ENCODE measurements at places on chromosomes 4 and X.

DNA sequence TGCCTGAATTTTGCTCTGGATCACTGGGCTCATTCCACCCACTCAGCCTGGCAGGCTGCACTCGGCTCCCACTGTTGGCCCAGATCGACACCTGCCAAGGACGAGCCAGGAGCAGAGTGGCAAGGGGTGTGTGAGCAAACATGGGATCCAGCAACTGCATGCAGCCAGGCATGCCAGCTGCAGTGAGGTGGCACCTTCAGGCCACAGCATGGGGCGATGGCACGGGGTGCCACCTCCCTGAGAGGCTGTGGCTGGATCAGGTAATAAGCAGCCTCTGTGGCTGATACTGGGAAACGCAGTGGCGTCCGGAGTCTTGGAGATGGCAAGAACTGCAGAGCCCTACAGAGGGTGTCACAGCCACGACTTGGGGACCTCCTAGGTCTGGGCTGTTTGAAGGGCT lies 244.5 kb upstream of the FSTL5 start:
- DNase-seq, result peak; percentile 63

- no peak for DNase-seq
Observed at GRCh38 chr4:153988492-153989363, 199.8 kb upstream of the SFRP2 start.

GRCh38 chrX:94455782-94456181 lies 781.8 kb downstream of the FAM133A start:
- no peak for DNase-seq

DNA sequence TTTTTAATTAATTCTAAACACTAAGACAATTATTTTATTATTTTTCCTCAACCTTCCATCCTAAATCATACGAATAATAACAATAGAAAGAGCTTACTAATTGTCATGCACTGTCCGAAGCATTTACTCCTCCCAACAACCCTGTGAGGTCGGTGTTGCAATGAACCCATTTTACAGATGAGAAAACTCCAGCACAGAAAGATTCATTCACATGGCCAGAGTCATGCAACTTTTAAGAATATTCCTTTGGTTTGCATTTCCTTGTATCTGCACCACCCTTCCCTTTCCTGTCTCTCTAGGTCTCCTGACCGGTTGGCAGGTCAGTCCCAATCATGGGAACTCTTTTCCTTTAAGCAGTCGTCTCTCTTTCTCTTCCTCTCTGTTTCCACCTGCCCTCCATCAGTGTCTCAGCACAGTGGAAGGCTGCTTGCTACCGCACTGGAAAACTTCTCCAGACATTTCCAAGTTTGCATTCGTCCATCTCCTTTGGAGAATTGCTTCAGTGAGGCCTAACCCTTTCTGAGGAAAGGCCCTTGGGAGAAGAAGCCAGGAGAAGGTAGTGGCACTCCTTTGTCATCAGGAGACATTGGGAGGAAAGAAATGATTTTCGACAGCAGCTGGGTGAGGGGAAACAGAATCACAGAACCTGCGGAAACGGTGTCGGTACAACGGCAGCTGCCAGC lies 1.9 kb upstream of the TMSB4X start:
- DNase-seq, result no peak

GRCh38 chrX:27336466-27337091 lies 126.6 kb downstream of the PPP4R3C start:
- peak; percentile 68 for DNase-seq

DNA sequence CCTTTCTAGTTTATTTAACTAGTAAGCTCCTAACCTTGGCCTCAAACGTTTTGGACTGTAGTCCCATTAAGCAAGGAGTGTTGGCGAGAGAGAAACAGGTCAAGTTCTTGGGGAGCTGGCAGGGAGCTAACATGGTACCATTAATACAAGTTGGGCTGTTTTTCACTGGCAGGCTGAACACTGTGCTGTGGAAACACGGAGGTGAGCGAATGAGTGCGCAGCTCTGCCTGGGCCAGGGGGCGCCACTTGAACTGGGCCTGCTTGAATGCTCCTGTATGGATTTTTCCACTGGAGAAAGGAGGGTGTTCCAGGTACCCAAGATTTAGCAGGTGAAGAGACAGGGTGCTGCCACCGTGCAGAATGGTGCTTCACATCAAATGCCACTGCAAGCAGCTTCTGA lies 7.4 kb upstream of the SMS start:
- no peak for DNase-seq

DNA sequence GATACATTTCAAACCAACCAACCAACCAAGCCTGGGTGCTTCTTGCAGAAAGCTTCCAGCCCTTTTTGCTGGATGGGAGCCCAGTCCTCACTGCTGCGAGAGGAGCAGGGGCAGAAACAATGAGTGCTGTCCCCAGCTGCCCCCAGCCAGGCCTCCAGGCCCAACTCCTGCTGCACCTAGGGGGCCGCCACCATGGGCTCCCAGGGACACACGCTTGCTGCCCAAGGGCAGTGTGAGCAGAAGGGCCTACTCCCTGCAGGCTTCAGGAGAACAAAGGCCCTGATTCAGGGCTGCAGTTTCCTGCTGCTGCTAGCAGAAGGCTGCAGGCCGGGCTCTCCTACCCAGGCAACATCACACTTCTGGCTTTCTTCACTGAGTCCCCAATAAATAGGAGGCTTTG lies 37.7 kb upstream of the ENPP6 start:
- no peak for DNase-seq

DNA sequence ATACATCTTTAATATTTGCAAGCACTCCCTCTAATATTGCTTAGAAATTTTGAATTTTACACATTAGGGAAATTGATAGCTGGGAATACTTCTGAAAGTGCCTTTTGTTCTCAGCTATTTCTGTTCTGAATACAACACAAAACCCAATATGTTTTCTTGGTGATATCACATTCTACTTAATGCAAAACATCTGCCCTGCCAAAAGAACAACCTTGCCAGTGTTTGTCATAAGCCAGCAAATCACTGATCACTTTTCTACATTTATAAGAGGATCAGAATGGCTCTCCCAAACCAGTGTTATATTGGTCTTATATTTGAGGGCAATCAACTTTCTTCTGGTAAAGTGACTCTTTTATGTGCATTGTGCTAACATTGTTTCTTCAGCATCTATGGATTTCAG lies 126.8 kb upstream of the APOOL start:
- DNase-seq, result no peak

GRCh38 chr4:25667931-25668557 lies 12.4 kb downstream of the SLC34A2 start:
- no peak for DNase-seq

DNA sequence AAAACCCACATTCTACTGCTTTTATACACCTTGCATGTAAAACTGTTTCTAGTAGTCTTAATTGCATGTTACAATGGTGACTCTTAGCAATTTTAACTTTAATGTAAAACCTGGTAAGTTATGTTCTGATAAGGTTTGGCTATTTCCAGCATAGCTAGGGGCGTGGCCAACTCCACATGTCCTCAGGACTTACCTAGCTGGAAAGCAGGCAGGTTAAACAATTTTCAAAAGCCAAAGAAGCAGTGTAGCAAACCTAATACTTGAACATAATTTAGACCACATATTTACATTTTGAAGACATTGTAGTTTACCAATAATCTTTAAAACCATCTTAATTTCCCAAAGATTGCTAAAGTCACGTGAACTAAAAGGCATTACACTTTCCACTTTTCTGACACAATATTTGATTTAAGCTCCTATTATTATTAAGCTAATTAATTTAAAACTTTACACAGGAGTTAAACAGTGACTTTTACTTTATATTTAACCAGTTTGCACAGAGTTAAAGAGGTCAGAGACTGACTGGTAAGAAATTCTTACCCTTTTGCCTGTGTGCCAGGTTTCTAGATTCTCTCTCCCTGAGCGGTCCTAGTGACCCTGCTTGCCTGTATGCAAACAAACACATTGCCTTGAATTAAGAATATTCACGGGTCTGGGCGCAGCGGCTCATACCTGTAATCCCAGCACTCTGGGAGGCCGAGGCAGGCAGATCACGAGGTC lies 88.2 kb downstream of the GLUD2 start:
- DNase-seq, result no peak

DNA sequence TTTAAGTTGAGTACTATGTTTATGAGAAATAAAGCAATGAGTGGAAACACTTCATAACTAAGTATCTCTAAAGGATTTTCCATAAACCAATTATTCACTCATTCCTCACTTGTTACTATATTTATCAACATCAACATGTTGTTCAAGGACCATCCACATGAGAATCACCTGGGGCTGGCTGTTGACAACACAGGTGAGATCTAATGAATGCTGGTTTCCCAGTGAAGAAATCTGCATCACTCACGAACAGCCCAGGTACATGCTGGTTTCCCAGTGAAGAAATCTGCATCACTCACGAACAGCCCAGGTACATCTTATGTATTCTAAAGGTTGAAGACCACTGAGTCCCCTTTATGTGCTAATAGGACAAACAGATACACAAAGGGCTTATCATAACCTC lies 32.5 kb downstream of the TSPAN5 start:
- no peak for DNase-seq

- DNase-seq, result peak; percentile 31
Observed at GRCh38 chr4:7341491-7342222, 93.1 kb downstream of the PSAPL1 start.

DNA sequence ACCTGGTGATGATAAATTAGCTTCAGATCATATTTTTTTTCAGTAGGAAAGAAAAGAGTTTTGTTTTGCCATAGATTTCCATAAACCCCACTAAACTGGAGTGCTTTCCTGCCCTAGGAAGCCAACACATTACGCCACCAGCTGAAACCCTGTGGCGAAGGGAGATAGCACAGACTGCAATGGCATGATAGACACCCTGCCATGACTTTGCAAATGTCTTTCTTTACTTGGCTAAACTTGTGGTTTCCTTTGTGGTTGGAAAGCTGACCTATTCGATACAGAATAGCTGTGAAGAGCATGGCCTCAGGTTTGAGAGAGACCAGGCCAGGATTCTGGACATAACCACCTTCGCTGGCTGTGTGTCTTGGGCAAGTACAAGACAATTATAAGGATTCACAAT lies 19.1 kb downstream of the MFAP3L start:
- DNase-seq, result no peak

- DNase-seq, result no peak
Observed at GRCh38 chrX:50165727-50166126, 35.1 kb downstream of the AKAP4 start.

GRCh38 chr4:11746734-11747133 lies 318.0 kb upstream of the HS3ST1 start:
- DNase-seq, result no peak

- DNase-seq, result peak; percentile 90
Observed at GRCh38 chr4:145881989-145882388, 56.6 kb downstream of the ZNF827 start.

- no peak for DNase-seq
Observed at GRCh38 chrX:46256875-46257274, 288.3 kb downstream of the ZNF674 start.

- DNase-seq, result no peak
Observed at GRCh38 chr4:8372506-8372905, 68.0 kb downstream of the ACOX3 start.

DNA sequence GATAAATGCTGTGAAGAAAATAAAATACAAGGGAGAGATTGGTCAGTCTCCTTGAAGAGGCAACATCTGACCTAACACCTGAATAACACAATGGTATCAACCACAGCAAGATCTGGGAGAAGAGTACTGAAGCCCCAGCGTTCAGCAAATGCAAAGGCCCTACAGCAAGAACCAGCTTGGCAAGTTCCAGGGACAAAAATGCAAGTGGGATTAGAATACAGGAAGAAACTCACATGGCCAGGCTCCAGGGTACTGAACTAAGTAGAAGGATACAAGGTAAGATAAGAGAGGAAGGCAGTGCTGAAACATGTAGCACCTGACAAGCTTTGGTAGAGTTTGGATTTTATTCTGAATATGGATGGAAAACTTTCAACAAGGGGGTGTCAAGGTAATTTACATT lies 3.6 kb downstream of the SMIM14 start:
- DNase-seq, result peak; percentile 82

- peak; percentile 50 for DNase-seq
Observed at GRCh38 chrX:16946971-16947562, 609 bp downstream of the REPS2 start.

GRCh38 chr4:39464886-39465501 lies 6.1 kb downstream of the LIAS start:
- DNase-seq, result peak; percentile 85

GRCh38 chr4:150289881-150290280 lies 211.6 kb downstream of the DCLK2 start:
- no peak for DNase-seq

GRCh38 chrX:3440981-3441380 lies 94.5 kb upstream of the MXRA5 start:
- DNase-seq, result no peak

DNA sequence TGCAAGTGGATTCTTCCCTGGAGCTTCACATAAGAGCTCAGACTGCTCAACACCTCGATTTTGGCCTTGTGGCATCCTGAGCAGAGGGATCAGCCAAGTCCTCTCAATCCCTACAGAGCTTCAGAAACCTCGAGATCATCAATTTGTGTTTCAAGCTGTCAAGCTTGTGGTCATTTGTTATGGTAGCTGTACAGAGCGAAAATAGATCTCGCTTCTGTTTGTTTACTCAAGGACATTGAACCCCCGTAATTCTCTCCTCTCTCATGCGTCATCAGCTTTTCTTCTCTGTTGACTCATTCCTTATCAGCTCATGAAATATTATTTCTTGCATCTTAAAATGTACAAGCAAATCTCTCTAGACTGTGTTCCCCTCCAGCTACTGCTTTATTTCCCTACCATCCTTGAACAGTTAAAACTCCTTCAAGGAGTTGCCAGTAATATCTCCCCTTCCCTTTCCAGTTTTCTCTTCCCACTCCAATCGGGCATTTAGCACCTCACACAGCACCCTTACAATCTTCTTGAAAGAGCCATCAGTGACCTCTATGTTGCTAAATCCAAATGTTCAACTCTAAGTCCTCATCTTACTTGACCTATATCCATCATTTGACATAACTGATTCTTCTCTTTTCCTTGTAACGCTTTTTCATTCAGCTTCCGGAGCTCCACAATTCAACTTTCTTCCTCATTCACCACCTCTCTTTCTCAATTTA lies 106.2 kb upstream of the FAT1 start:
- DNase-seq, result no peak

GRCh38 chrX:38233891-38234667 lies 13.4 kb upstream of the SRPX start:
- peak; percentile 33 for DNase-seq

DNA sequence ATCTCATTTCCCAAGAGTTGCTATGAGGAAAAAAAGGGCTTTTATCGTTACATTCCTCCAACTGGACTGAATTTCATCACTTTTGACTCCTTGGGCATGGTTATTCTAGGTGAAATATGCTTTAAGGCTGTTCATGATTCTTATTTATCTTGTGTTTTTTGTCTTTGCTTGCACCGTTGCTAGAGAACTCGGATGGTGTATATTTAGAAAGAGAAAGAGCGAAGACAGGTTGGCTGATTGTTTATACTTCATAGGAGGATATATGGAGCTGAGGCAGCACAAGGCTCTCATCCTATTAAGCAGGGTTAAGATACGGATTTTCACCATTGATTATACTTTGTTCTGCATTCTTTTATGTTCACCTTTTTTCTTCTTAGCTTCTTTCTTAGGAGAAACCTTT lies 94.9 kb upstream of the GEMIN8 start:
- no peak for DNase-seq

GRCh38 chr4:1201851-1202525 lies 29.6 kb upstream of the SPON2 start:
- no peak for DNase-seq

Measured in DMS53 (cell line).